ENCODE measurements at places on chromosomes 3 and 15.

GRCh38 chr3:188360364-188360881, 206.5 kb downstream of the LPP start:
- no peak for DNase-seq

DNA sequence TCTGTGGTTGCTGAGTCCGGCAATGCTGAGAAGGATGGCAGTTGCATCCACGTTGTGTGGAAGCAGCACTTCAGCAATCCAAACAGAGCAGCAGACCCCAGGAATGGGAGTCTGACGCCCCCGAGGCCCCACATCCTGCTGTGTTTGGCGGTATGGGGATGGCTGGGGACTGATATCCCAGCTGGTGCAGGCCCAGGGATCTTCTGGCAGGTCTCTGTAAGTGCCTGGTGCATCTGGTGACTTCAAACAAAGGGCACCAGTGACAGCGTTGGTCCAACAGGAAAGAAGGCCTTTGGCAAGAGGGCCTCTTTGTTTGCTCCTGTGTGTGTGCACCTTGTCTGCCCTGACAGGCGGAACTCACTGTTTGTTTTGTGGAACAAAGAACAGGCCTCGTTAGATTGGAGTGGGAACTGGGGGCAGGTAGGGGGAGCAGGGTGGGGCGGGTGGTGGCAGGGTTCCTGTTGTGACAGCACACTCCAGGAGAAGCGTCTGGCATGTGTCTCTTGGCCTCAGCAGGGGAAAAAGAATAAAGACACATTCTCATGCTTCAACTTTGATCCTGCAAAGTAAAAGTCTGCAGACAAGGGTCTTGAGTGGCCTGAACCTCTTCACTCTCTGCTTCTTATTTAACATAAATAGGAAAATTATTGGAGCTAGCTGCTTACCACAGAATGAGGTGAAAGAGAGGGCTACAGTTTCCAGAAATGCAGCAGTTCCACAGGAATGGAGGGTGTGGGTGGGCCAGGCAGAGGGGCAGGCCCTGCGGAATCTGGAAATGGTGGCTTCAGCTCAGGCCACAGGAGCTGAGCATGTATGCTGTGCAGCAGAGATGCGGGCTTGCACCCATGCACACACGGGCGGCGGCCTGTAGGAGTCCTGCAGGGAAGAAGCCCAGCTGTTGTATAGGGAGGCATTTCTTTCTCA, 94.5 kb upstream of the MYZAP start:
- DNase-seq = no peak

- DNase-seq = no peak
Measured at GRCh38 chr15:39317225-39317624, 263.7 kb upstream of the THBS1 start.

DNA sequence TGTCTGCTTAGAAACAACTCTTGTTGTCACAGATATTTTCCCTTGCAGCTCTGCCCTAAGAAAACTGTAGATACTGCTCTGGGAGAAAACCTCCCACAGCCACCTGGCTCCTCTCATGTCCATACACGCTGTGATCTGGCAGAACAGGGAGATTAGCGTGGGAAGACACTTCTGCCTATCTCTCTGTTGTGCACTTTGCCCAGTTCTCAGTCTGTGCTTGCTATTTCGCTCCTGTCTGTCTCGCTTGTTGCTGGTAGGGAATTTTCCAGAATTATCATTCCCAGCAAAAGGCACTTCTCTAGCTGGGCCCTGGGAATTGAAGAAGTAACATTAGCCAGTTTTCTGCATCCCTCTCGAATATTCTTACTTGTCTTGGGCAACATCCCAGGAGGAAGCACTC, 8.1 kb upstream of the GATM start:
- DNase-seq = no peak

DNA sequence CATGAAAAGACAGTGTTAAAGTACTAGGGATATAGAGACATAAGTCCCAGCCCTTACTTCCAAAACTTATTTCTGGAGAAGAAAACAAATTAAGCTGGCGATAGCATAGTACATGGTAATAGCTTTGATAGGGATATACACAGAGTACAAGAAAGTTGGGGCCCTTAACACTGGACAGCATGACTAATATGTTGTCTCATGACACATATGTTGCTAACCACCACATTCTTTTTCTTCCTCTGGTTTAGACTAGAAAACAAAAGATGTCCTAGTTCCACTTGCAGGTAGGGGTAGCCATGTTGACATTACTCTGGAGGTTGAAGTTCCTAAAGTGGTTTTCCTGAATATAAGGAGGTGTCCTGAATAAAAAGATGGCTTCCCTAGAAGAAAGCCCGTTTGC, 75.3 kb downstream of the RFX7 start:
- no peak for DNase-seq

DNA sequence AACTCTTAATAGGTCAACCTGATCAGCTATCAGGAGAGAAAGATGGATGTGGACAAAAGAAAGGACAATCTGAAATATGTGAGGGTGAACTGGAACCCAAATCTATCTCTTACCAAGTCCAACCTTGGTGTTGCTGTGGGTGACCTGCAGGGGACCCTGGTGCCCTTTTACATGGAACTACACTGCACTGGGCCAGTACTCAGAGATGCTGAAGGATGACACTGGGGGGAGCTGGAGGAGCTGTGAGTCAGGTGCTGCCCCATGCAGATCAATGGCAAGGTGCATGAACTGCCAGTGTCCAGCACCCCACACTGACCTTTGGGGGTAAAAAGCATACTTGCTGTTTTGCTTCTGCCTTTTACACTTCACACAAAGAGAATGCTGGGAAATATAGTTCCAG, 55.6 kb upstream of the TBC1D5 start:
- no peak for DNase-seq

DNA sequence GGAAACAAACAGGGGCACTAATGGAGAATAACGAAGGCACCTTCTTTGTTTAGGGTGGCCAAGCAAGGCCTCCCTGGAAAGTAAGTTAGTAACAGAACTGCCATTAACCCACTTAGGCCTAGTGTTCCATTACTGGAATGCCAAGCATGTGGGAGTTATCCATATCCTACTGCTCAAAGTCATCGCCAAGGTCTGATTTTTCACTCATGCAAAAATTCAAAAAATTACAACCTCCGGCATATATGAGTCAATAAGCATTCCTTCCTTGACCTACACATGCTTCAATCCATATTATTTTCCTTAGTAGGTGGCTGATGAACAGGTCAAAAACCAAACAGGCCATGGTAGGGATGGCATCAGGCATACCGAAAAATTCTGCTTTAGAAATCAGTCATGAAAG, 1097.2 kb downstream of the FHIT start:
- DNase-seq = no peak

DNA sequence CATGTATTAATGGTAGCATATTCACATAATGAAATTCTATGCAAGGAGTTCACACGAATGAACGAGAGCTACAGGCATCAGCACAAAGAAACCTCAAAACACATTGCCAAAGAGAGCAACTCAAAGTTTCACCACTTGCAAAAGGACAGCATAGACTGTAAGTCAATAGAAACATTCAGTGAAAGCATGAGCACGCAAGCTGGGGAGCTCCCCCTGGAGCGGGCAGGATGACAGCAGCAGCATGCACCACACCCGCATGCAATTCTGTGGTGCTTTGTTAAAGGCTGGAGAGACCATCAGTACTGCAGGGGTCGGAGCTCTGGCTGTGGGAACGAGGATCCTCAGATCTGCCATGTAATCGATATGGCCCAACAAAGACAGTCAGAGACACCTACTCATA, 18.7 kb downstream of the OCA2 start:
- DNase-seq = no peak

DNA sequence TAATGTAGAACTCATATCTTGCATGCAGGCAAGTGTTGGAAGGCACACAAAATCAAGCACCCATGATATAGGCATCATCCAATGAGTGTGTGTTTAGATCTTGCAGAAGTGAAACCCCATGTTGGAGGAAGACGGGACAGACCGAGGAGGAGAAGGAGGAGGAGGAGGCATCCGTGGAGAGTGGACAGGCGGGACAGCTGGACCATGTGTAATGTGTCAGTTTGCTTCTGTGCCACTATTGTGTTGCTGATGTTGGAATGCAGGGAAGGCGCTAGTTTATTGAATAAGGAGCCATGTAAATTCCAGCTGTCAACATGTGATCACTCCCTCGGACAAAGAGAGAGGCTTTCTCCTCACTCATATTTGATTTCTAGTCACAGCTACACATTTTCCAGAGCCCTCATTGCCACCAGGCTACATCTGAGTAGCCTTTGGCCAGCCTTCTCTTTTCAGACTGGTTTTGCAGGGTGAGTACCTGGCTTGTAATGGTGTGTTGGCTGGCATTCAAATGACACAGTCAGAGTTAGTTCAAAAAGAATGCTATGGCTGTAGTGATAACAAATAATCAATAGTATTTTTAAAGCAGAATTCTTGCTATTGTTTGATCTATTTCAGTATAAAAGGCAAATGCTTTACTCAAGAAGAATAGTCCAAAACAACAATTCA, 1037.6 kb upstream of the NR2F2 start:
- peak; percentile 21 for DNase-seq

DNA sequence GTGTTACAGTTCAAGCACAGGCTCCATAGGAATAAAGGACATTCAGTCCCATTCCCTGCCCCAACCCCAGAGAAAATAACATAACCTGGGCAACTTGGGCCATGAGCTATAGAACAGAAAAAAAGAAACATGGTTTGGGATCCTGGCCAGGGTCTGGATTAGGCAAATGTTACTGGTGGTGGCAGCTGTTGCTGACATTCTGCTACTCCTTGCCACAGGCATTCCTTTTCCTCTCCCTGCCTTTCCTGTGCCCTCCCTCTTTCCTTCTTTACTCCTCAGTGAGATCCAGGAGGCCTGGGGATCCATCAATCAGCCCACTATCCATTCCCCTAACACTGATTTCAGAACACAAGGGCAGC, 129.1 kb downstream of the NTRK3 start:
- DNase-seq = no peak

GRCh38 chr3:9791790-9792404, 376 bp downstream of the TADA3 start:
- no peak for DNase-seq

DNA sequence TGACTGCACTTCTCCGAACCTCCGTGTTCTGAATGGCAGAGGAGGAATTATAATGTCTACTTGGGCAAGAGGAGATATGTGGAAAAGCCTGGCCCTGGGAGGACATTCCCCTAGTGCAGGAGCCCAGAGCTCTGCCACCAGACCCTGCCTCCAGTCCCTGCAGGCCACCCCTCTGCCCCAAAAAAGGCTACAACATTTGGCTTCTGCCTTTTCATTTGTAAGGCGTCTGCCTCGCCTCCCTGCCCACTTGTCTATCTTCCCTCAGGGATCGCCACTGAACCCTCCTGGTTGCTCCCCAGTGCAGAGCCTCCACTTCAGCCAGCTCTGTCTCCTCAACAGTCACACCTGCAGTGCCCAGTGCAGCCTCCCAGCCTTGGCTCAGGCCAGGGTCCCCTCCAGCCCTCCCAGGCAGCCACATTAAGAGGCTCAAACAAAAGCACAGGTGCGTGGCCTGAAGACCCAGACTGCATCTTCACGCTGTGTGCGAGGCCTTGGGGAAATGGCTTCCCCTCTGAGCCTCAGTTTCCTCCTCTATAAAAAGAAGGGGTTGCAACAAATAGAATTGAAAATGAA, 125.9 kb upstream of the SMAD3 start:
- no peak for DNase-seq

DNA sequence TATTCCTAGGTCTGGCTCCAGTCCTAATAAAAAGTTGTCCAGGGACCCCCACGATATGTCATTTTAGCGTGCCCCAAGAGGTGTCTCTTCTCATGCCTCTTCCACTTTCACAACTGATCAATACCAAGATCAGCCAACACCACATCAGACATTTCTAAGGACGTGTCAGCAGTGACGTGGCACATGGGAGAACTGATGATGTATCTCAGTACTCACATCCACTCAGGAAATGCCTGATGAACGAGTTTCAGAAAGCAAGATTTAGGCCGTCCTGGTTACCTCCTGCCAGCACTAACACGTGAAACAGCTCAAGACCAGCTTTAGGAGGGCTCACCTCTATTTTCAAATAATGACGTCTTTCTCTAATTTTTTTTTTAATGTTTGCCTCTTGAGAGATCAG, 19.6 kb downstream of the VGLL4 start:
- DNase-seq = no peak

DNA sequence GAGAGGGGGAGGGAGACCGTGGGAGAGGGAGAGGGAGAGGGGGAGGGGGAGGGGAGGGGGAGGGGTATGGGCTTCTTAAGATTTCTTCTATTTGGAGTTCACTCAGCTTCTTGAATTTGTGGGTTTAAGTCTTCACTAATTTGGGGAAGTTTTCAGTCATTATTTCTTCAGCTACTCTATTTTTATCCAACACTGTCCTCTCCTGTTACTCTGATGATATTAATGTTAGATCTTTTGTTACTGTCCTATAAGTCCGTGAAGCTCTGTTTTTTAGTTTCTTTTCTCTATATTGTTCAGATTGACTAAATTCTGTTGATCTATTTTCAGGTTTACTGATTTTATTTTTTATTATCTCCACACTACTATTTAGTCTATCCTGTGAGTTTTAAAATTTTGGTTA, 351.5 kb upstream of the TPM1 start:
- DNase-seq = no peak

- no peak for DNase-seq
Measured at GRCh38 chr15:86634146-86634545, 554.5 kb downstream of the AGBL1 start.

- no peak for DNase-seq
Measured at GRCh38 chr15:51801391-51801835, 28.0 kb upstream of the TMOD3 start.

GRCh38 chr15:93460717-93461116, 371.7 kb upstream of the RGMA start:
- no peak for DNase-seq

DNA sequence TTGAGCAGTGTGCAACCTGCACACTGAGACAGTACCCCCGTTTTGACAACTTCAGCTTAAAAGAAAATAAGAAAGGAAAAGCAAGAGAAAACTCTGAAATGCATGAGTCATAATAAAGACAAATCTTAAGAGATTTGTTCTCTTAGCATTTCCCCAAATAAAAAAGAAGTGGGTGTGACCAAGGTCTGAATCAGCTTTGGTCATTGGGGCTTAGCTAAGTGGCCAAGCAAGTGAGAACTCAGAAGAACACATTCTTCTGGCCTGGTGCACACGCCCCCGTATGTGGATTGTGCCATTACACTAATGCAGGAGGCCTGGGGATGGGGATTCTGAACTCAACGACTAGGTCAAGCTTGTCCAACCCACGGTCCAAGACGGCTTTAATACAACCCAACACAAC, 56.9 kb upstream of the PDZRN3 start:
- DNase-seq = peak; percentile 10

DNA sequence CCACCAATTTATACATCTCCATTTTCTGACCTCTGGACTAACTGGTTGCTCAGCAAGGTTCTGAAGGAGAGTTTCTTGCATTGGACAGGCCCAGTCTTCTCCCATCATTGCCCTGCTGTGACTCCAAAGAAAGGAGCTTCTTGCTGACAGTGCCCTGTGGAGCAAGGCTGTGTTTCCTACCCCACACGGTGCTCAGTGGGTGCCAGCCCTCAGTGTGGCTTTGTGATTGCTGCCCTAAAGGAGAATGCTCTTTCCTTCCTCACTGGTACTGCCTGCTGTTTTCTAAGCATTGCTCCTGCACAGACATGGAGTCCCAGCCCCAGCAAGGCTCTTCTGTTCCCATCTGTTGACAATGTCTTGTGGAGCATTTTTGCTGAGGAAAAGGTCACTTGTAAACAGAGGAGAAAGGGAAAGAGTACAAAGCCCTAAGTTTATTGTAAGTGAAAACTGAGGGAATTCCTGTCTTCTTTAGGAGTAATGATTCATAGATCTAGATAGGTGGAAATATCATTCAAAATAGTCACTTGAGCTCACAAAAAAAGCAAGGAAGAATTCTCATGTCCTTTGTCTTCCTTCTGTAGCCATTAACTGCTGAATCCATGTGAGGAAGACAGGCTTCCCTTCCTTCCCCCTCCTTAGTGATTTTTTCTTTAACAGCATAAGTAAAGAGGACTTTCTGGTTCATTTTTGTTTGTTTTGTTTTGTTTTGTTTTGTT, 62.9 kb downstream of the HMG20A start:
- DNase-seq = no peak
